Hematopoietic multipotent progenitor cell treated with erythropoietin and hydrocortisone succinate and interleukin-3 and kit ligand, for 17 days (in vitro differentiated cells): ENCODE measurements at places on chromosomes 12 and 14.

- no peak for DNase-seq
These were observed 3.9 kb downstream of the BCL11B start for GRCh38 chr14:99267837-99268781.

DNA sequence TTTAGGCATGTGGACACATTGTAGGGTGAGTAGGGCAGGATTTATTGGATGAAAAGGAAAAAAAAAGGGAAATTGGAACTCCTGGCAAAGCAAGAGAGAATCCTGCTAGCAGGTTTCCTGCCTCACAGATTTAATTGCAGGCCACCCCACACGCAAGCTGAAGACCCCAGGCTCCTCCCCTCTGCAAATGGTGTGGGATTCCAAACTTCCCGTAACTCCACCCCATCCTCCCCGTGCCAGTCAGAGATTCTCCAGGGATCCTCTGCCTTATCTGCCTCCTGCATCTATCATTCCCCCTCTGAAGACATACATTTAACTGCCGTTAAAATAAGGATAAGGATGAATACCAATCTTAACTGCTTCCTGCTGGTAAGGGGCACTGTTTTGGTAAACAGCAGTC is 249.8 kb upstream of the GARIN2 start:
- no peak for DNase-seq

- DNase-seq = no peak
These were observed 3.9 kb upstream of the ADGRD1 start for GRCh38 chr12:130949806-130950205.

GRCh38 chr14:24080888-24081738 is 9.8 kb downstream of the CPNE6 start:
- no peak for DNase-seq

- no peak for DNase-seq
These were observed 42.1 kb upstream of the STRN3 start for GRCh38 chr14:31068235-31068634.

GRCh38 chr14:22266683-22267082 is 322.3 kb downstream of the DAD1 start:
- DNase-seq = no peak

DNA sequence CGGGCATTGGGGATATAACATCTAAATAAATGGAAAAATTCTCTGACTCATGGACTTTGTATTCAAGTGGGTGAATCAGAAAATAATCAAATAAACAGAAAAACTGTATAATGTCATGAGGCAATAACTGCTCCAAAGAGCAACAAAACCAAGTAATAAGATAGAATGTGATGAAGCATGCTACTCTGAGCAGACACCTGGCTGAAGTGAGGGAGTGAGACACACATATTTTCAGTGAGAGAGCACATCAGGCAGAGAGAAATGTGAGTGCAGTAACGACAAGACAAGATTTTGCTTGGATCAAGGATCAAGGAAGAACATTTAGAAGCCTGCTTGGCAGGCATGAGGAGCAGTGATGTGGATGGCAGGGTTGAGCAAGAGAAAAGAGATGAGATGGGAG is 75.8 kb upstream of the CCDC91 start:
- no peak for DNase-seq

DNA sequence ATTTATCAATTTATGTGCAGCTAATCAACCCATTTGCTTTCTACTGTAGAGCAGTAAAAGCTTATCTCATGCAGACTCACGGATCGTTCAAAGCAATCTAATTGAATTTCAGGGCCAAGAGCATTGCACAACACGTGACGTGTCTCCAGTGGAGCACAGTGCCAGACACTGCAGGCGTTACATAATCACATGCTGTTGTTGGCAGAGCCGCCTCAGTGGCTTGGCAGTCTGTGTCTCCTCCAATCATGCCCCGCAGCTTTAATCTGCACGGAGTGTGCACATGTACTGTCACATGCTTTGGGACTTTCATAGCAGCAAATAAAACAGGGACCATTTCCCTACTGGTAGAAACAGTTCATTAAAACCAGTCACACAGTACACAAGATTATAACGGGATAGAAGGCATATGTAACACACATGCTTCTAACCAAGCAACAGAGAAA is 309.3 kb downstream of the ITPR2 start:
- DNase-seq = no peak

- DNase-seq = no peak
These were observed 139.2 kb downstream of the RBM19 start for GRCh38 chr12:113826805-113827538.

DNA sequence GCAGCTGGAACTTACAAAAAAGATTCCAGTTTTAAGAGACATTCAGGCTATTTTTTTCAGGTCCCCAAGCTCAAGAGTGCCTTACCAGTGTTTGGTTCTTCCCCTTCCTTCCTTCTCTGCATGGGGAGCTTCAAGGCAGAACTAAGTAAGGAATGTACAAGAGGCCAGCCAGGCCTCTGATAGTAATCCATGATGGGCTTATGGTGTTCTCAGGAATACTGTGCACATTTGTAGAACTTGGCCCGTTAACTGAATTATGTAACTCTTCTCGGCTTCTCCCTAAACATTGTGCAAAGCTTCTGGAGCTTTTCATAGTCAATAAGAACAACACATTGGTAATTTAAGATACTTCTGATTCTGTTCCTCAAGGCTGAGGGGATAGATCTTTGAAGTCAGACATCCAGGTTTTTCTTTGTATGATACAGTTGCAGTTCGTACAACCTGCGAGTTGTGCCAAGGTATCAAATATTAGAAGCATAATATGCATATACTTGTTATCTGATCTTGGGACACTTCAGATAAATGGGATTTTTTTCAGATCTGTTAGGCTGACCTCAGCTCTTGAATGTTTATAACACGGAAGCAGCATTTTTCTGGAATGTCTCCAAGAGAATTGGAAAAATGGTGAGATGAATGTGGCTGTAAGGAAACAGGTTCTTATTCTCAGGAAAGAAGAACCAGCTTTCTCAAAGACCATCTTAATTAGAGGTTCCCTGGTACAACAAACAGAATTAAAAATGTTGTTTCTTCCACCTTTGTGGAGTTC is 148.6 kb downstream of the ANO4 start:
- no peak for DNase-seq

- DNase-seq = no peak
These were observed 277.9 kb upstream of the FLRT2 start for GRCh38 chr14:85252011-85252410.

- no peak for DNase-seq
These were observed 660.1 kb downstream of the MED13L start for GRCh38 chr12:115617391-115617790.

DNA sequence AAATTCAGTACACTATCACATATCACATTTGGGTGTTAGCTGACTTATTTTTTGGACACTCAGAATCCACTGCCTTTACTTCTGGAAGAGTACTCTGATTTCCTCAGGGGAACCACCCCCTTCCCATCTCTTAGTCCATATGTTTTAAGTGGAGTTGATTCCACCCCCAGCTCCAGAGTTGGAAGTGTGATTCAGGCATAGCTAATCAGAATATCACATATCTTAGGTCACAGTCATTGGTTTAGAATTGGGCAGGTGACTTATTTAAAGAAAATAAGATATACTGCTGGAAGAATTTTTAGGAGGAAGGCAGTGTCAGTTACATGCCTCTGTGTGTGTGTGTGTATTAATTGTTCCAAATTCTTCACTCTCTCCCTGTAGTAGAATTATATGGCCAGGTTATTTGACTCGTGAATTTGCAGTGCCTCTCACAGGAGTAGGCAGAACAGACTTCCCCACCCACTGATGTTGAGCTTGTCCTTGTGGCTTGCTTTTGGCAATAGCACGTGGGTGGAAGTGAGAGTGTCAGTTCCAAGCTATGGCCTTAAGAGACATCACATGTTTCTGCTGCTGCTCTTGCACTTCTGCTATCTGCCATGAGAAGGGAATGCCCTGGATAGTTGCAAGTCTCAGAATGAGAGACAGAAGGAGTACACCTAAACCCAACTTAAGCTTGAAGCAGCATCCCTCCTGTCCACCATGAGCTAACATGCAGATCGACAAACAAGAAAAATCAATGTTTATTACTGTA is 6.4 kb upstream of the GAS2L3 start:
- DNase-seq = no peak

DNA sequence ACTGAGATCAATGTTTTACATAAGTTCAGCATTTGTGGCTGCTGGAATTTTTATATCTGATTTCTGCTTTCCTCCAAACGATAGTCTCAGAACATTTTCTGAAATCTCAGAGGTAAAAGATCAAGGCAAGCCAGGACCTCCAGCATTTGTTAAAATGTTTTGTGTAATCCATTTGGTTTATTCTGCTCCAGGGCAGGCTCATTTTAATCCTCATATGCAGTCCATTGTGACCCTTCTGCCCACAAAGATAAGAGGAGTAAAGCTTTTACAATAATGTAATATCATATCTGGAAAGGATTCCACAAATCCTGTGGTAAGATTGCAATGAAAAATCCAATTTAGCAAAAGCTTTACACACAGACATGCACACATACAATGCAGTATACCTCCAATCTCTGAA is 55.3 kb upstream of the KCNH5 start:
- no peak for DNase-seq

GRCh38 chr12:83122623-83122934 is 435.9 kb downstream of the TMTC2 start:
- no peak for DNase-seq

GRCh38 chr12:104683831-104684503 is 227.2 kb downstream of the CHST11 start:
- no peak for DNase-seq

DNA sequence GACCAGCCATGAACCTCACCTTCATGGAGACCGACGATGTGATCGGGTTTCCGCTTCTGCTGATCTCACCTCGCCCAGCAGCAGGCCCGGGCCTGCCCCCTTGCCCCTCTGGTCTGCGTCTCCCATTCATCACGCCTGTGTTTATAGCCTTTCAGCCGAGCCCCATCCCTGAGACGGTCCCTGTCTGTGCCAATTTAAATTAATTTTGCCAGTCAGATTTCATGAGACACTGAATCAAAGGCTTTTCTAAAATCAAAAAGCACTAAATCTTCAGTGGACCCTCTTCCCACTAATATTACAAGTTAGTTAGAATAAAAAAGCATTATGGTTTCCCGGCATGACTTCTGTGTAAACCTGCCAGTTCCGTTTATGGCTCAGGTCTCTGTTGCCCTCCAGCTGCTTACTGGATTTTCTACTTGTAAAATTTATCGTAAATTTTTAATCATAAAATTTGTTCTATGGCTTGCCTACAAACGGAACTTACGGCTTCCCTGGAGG is 155.9 kb downstream of the ESRRB start:
- no peak for DNase-seq

DNA sequence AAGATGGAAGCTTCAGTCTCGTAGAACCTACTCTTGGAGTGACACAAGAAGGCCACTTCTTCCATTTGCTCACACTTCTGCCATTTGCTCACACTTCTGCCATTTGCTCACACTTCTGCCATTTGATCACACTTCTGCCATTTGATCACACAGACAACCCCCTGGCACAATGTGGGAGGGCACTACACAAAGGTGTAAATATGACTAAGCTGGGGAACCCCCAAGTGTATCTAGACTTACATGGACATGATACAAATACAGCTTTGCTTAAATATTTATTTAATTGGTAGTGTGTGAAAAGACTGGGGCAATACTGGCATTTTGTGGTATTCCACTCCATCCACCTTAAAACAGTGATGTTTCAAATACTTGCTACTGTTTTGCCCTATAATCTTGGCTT is 296.2 kb upstream of the PPFIA2 start:
- no peak for DNase-seq

GRCh38 chr12:3061501-3062215 is 15.5 kb upstream of the TSPAN9 start:
- no peak for DNase-seq

- DNase-seq = no peak
These were observed 474.4 kb downstream of the NOVA1 start for GRCh38 chr14:26123459-26123858.
